Activated gamma-delta T cell (primary cell): ENCODE measurements at places on chromosomes 1 and 21.

DNA sequence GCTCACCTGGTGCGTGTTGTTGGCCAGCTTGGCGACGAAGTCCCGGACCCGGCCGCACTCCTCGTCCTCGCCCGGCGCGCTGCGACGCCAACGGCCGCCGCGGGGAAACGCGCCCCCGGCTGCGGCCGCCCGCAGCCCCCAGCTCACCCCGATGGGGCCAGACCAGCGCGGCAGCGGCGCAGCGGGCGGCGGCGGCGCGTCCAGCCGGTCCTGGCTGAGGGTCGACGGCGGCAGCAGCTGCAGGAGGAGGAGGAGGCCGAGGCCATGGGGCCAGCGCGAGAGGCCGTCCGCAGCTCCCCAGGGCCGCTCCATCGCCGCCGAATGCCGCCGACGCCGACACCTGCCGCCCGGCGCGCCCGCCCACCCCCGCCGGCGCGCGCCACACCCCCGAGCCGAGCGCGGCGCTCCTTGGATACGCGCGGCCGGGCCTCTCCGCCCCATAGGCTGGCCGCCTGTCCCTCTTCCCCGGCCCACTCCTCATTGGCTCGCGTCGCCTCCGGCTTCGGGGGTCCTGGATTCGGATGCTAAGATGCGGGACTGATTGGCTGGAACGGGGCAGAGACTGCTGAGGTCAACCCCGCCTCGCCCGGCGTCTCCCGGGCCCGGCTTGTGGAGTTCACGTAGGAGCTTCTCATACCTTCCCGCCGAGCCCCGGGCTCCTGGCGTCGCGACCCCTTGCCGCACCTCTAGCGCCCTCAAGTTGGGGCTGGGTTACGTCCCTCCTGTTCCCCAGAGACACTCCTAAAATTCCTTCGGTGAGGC is at the start of gene SORT1:
TSS of gene SORT1 (minus strand) at position 338 of the 762 bp plus-strand sequence. CDS start at position 312, 26 bp downstream.
- DNase-seq = peak; percentile 55

GRCh38 chr1:165833358-165833757 is 5.9 kb downstream of the UCK2 start:
- no peak for DNase-seq

DNA sequence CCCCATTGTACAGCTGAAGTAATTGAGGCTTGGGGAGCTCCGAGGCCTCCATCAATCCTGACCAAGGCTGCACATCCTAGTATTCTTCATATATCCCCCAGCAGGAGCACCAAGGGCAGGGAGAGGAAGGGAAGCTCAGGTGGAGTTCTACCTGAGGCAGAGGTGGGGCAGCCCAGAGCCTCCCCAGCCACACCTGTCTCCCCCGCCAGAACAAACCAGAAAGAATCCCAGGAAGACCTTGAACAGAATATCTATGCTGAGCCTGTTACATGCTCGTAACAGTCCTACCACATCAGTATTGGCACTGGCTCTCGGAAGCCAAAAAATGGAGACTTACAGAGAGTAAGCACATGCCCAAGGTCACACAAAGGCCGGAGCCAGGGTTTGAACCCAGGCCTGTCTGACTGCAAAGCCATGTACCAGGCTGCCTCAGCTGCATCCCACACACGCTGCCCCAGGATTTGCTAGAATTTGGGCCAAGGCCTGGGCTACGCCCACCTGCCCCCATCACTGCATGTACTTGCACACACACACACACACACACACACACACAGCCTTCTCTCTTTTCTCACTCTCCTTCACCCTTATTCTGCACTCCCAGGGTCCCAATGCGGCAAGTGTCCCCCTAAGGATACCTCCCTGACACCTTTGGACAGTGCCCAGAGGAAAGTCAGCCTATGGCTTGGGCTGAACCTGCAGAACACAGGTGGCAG is 4.5 kb downstream of the E2F2 start:
- no peak for DNase-seq

DNA sequence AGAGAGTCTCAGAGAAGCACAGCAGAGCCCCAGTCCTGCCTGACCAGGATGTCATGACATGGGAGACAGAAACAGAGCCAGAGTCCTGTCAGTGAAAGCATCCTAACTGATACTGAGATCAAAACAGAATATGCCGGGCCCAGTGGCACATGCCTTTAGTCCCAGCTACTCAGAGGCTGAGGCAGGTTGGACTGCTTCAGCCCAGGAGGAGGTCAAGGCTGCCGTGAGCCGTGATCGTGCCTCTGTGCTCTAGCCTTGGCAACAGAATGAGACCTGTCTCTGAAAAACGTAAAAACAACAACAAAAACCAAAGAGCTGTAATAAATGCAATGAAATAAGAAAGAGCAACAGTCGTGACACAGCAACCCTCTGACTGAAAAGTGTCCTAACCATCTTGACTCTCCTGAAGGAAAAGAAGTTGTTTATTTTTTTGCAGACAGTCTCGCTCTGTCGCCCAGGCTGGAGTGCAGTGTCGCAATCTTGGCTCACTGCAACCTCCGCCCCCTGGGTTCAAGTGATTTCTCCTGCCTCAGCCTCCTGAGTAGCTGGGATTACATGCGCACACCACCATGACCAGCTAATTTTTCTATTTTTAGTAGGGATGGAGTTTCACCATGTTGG is 189.2 kb downstream of the SLC45A1 start:
- DNase-seq = no peak

DNA sequence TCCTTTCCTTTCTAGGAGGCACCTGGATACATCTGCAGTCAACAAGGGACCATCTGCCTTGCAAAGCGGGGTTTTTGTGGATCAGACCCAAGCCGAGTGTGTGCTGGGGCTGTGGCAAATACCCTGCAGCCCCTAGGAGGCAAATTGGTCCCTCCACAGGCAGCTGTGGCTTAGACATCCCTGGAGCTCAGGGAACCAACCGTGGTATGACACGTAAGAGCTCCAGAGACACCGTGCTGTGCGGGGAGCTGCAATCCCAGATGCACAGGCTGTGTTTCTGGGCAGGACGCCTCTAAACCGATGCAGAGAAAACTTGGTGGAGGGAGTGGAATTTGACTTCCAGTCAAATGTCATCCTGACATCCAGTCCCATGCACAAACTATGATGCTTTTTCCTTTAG is 141.5 kb downstream of the KAZN start:
- no peak for DNase-seq

- no peak for DNase-seq
Measured at GRCh38 chr1:187985145-187985896, 1156.6 kb downstream of the PLA2G4A start.

DNA sequence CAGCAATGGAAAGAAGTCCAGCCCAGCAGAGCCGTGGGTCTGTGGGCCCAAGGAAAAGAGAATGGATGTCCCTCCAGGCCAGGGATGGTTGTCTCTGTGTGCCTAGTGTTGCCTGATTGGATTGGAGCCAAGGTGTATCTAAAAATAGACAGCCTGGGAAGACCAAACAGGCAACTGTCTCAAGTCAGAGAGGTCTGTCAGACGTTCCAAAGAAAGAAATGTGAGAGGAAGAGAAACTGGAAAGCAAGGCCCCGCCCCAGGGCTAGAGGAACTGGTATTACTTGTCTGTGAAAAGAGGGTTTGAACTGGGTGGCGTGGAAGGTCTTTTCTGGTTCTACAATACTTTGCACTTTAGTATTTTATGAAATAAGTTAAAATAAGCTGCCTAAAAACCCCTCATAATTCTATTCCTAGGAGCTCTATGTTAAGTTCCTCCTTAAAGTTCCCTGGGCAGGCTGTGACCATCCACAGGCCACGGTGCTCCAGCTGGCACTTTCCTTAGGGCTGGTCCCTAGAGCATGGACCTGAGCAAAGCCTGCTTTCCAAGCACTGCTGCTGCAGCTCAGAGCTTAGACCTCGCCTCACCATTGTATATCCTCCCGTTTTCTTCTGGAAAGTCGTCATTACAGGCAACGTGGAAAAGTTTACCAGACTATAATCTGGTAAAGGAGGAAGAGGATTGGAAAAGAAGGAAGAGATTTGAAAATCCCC is 151.6 kb downstream of the DISC1 start:
- no peak for DNase-seq

DNA sequence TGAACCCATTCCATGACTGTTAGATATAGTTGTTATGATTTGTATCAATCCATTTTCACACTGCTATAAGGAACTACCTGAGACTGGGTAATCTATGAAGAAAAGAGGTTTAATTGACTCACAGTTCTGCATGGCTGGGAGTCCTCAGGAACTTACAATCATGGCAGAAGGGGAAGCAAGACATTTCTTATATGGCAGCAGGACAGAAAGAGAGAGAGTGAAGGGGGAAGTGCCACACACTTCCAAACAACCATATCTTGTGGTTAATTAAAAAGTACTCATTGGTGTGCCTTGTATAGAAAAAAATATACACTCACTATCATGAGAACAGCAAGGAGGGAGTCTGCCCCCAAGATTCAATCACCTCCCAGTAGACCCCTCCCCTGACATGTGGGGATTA is 137.6 kb upstream of the NBPF11 start:
- no peak for DNase-seq

DNA sequence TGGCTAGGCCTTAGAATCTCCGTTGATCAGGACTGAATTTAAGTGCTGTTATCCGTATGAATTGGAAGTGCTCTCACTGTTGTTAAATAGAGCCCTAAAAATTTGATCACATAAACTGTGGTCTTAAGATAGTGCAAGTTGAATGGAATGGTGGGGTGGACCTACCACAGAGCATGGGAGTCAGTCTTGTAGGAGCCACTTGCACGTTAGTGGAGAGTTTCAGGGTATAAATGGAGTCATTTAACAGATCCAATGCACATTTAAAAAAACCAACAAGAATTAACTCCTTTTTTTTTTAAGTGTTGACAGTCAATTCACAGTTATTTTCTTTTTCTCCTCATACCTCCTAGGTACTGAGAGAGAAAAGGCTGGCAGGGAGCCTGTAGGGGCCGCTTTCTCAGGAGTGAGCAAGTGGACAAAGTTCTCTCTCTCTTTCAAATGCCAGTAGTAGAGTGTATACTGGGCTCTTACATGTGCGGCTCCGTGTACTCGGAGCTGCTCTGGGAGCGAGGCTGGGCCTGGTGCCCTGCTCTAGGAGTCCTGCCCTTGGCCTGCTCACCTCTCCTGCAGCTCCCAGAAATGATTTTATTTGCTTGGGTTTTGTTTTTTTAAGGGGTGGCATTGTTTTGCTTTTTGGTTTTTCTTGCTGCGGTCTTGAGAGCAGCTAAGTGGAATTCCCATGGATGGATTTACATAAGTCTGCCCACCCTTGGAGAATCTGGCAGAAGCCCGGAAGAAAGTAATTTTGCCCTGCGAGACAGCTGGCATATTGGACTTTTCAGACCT is 91.3 kb downstream of the ATP5PO start:
- DNase-seq = no peak

DNA sequence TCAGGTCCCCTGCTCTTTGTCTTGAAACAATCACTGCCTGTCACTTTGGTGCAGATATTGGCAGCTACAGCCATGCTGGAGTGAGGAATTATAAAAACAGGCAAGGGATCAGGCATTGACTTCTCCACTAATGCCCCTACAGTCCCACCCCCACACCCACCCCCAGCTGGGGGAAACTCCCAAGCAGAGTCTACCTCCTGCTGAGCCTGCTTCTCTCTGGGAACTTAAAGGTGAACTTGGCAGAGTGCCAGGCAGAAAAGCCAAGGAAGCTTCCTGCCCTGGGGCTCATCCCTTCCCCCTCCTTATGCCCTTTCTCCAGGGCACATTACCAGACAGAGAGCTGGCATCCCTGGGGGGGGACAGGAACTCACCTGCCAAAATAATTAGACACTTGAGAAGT is 6.7 kb downstream of the NCMAP start:
- DNase-seq = no peak

DNA sequence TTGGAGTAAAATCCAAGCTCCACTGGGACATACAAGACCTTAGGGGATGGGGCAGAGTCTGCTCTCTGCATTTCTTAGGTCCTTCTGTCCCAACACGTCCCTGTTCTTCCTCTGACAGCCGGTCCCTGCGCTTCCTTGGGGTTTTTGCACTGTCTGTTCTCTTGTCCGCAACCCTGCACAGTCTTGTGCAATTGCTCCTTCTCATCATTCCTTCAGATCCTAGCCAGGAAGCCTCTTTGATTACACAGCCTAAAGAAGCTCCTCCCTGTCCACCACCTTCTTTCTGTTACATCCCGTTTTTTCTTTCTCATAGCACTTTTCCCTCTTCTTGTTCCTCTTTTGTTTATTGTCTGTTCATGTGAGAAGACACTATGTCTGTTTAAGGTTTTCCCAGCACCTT is 19.9 kb downstream of the ACOT11 start:
- no peak for DNase-seq

DNA sequence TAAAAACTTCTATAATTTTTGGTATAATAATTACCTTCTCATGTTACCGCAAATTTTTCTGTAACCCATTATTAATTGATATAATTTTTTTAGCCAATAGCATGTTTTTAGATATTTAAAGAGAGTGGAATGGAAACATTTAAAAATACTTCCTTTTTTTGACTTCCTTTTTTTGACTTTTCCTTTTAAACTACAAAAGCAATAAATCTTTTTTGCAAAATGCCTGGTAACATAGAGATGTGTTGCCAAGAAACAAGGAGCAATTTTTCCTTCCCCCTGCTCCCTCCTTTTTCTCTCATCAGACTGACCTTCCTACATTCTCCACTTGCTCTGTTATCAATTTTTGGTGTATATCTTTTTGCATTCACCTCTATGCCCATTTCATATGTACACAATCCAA is 666.2 kb downstream of the ADGRL2 start:
- DNase-seq = no peak

GRCh38 chr1:4021974-4022268 is 121.8 kb upstream of the C1orf174 start:
- DNase-seq = no peak

- peak; percentile 14 for DNase-seq
Measured at GRCh38 chr1:168145184-168146159, 8.7 kb upstream of the GPR161 start.

DNA sequence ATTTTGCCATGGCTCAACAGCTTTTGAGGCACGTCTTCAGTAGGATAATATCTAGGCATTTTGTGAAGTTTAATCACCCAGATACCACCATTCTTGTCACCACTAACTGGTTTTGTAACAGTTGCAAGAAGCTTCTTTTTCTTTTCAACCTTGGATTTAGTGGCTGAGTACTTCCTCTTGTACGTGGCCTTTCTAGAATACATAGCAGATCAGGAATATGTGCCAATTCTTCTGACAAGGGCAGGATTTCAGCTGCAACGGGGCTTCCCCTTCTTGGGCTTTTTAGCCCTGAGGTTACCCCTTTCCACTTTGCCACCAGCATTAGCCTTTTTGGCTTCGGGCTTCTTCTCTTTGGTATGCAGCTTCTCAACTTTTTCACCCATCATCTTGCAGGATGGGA is 79.3 kb upstream of the WARS2 start:
- DNase-seq = no peak

- DNase-seq = no peak
Measured at GRCh38 chr1:31627930-31628559, 10.6 kb downstream of the HCRTR1 start.

GRCh38 chr1:233496993-233497392 is 116.9 kb upstream of the KCNK1 start:
- no peak for DNase-seq

- DNase-seq = no peak
Measured at GRCh38 chr1:81850031-81850430, 49.3 kb downstream of the ADGRL2 start.

DNA sequence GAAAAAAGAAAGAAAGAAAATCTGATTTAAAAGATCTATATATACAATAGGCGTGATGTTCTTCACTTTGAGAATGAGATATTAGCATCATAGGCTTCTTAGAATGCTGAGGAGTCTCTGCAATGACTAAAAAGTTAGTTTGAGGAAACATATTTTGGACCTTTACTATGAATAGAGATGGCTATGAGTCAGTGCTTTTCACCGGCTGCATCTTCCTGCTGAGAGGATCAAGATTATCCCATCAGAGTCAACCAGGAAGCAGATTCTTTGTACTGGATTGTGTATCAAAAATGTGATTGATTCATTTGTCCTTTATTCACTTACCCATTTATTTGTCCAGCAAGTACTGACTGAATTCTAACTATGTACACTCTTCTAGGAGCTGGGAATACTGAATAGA is 144.2 kb downstream of the KCNK2 start:
- DNase-seq = no peak
